Mesothelial cell of epicardium (in vitro differentiated cells): ENCODE measurements at places on chromosomes 4 and X. TPM values are rescaled to one million over a fixed set of nuclear protein-coding genes. Genes with fewer than 3 reads are reported as not detected.

- DNase-seq, result no peak
Measured at GRCh38 chrX:88746925-88747324, at the start of gene CPXCR1. CPXCR1 (plus strand) TSS chrX:88747225; CDS start chrX:88753415, 6,190 bp downstream.

DNA sequence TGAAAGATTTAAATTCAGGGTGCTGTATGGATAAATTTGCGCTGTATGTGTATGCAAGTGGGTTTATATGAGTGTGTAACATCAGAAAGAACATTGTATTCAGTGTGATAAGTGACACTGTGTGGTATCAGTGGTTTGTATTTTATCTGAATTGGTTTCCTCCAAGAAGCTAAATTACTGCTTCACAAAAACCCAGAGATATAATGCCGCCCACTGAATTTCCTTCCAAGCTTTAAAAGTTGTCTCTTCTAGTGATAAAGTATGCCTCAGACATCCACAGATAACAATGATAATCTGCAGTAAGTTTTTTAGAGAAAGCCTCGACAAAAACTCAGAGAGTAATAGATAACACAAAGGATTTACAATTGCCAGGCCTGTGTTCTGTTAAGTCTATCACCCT is 710.6 kb upstream of the HS3ST1 start:
- no peak for DNase-seq

The HAUS7 gene
- total RNA-seq, result 22.9 to 25.1 TPM (median 24.7 TPM) in 3 replicates

The GPR50 gene
- 0.25 to 0.65 TPM (median 0.64 TPM) in 3 replicates for total RNA-seq

- DNase-seq, result no peak
Measured at GRCh38 chr4:113694008-113694407, 67.5 kb downstream of the CAMK2D start.

GRCh38 chr4:37101686-37102085 is 142.9 kb upstream of the NWD2 start:
- DNase-seq, result no peak

- no peak for DNase-seq
Measured at GRCh38 chr4:55181010-55182005, 55.9 kb upstream of the KDR start.

- peak; percentile 54 for DNase-seq
Measured at GRCh38 chrX:153970357-153971123, 1.1 kb downstream of the HCFC1 start.

DNA sequence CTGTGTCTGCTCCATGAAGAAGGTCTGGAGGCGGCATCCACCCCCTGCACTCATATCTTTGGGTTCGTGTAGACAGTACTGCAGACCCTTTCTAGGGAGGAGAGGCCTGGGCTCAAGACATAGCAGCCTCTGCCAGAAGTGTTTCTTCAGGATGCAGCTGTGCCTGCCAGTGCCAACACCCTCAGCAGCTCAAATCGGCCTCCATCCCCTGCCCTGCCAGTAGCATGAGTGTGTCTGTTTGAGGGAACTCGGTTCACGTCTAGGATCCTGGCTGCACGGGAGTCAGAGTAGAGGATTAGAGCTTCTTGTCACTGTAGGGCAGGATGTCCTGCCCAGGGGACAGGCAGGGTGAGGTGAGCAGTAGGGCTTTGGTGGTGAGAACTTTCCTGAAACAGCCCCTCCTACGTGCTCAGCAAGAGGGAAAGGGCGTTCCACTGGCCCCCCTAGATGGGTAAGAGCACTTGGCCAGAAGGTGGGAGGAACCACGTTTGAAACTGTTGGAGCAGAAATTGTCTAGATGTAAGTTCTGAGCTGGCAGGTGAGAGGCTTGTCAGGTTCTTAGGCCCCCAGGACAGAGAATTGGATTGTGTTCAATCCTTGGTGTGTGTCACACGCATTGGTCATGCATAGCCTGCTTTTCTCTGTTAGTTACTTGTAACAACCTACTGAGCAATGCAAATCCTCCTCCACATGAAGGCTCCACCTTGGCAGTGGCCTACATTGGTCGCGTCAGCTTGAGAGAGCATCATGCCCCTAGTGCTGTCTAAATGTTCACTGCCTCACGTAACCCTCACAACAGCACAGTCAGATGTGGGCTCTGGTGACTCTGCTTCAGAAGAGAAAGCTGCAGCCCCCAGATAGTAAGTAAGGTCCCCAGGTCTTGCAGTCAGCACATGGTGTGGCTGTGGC is 25.8 kb upstream of the FAM193A start:
- no peak for DNase-seq

DNA sequence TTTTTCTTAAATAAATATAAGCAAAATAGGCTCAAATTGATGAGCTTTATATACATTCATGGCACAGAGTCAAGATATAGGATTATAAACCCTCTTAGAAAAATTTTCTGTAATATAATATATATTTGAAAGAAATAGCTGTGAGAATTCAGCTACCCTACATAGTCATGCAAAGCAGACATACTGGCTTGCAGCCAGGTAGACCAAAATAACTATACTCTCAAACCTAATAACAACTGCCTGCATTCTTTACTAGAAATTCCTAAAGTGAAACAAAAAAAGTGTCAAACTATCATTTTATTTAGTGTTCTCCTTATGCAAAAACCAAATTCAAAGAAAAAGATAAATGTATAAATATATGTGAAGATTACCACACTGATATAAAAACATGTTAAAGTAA is 1390.2 kb downstream of the C4orf33 start:
- no peak for DNase-seq

The TEX13B gene
- total RNA-seq, result not detected in 3 replicates

The CCKAR gene
- not detected in 3 replicates for total RNA-seq

The RAP2C gene
- 80.1 to 85.0 TPM (median 83.0 TPM) in 3 replicates for total RNA-seq

DNA sequence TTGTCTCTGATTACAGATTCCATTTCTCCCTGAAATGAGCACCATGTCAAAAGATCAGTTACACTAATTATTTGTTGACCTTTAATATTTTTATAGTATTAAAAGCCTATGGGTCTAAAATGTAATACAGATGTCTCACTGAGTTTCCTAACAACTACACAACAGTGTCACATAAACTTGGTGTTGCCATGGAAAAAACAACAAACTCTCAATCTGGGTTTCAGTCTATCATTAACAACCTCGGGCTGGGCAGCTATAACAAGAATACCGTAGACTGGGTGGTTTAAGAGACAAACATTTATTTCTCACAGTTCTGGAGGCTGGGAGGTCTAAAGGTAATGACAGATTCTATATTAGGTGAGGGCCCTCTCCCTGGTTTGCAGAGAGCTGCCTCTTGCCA is 407.1 kb downstream of the HNRNPD start:
- no peak for DNase-seq

DNA sequence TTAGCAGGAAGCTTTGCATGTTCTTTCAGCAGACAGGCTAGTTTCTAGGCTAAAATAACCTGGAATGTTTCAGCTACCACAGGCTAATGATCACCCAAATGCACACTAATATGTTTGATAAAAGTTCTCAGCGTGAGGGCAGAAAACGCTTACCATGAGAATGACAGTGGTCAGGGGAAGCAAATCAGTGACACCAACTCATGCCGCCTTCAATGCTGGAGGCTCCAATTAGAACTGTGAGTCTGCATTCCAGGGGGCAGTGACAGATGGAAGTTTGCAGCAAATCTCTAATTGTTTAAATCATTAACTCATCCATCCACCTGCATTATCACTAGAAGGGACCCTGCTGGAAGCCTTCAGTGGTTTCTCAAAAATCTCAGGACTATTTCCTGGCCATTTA is 43.2 kb downstream of the ANOS1 start:
- DNase-seq, result no peak

DNA sequence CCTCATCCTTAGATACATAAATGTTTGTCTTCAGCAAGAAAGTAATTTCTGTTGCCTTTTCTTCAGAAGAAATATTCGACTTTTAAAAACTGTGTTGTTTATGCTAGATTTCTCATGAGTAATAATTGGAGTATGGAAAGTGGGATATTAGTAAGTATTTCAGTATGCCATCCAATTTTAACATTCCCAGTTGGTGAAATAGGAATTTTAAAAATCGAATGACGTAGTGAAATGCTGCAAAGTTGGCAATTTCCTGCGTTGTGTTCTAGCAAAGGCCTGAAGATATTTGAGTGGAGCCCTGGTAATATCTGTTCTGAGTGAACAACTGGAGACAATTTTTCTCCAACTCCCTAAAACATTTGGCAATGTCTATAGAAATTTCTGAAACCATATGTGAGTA is 190.1 kb downstream of the ZNF330 start:
- no peak for DNase-seq

DNA sequence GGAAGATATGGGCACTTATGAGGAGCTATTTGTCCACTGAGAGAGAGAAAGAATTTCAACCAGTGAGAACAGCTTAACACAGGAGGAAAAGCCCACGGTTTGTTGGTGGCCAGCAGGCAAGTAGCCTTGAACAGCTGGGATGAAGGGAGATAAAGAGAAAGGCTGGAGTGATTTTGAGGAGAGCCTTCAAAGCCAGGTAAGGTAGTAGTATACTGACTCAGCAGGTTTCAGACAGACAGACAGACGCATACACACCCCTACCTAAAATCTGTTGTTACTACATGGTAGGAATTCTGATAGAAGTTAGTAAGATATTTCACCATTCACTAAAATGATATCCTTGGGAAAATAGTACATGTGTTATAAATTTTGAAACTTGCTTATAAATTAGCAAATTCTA is 60.5 kb downstream of the SEC24D start:
- DNase-seq, result no peak

DNA sequence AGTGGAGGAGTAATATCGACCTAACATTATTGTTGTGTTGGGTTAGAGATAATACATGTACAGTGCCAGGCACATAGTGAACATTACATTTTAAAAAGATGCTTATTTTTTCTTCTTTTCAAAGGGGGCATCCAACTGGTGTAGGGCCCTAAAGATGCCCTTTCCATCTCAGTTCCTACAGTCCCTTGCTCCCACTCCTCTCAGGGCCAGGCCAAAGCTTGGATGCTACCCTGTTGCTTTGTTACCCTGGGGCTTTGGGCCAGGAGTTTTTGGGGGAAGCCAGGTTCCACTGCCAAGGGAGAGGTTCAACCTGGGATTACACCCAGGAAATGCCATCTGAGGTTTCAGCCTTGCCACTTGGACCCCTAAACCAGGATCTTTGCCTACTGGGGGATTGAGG is 918 bp downstream of the IGSF1 start:
- no peak for DNase-seq

DNA sequence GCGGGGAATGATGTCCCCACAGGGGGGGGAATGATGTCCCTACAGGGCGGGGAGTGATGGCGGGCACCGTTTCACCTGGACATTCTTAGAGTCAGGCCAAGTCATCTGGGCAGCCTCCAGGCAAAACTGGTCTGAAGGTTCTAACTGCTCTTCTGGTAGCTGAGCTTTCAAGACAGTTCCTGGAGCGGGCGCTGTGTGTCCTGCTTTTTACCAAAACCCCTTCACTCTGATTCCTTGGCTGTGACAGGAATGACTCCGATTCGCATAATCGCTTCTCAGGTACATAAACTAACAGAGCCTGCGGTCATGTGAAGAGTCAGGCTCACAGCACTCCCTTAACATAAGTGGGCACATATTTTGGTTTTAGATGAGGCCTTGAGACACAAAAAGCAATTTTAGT is 836.0 kb downstream of the TRIML1 start:
- DNase-seq, result no peak

- DNase-seq, result no peak
Measured at GRCh38 chr4:7765666-7766065, 174.0 kb downstream of the AFAP1 start.

DNA sequence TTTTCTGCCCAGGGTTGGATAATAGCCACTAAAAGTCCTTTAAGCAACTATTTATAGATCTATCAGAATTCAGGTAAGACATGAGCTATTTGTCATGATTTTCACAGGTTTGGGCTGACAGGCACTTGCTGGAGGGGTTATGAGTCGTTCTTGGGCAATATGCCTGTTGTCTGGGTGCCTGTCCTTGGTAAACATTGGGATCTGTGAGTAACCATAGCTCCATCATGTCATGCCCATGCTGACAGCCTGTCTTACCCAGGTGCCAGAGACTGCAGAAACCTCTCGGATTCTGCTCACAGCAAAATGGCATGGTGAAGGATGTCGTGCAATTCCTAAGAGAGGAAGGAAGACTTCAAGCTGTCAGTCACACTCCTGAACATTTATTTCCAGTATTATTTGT is 116.0 kb upstream of the PUDP start:
- DNase-seq, result no peak

- peak; percentile 81 for DNase-seq
Measured at GRCh38 chr4:8403173-8403753, 37.3 kb downstream of the ACOX3 start.

GRCh38 chr4:40763228-40763716 is 13.5 kb downstream of the NSUN7 start:
- no peak for DNase-seq
